Heart left ventricle (tissue), 16 donors: ENCODE measurements at places on chromosomes 1 and 21. TPM values are rescaled to one million over a fixed set of nuclear protein-coding genes. Genes with fewer than 3 reads are reported as not detected.

GRCh38 chr1:91374086-91374485 lies 30.6 kb downstream of the HFM1 start:
- no peak for DNase-seq

- no peak for DNase-seq
Observed at GRCh38 chr1:158952416-158952815, 21.1 kb downstream of the PYHIN1 start.

GRCh38 chr21:36105327-36105842 lies 29.5 kb upstream of the CBR3 start:
- DNase-seq = no peak

- no peak for DNase-seq
Observed at GRCh38 chr1:235763962-235764361, 102.7 kb downstream of the LYST start.

DNA sequence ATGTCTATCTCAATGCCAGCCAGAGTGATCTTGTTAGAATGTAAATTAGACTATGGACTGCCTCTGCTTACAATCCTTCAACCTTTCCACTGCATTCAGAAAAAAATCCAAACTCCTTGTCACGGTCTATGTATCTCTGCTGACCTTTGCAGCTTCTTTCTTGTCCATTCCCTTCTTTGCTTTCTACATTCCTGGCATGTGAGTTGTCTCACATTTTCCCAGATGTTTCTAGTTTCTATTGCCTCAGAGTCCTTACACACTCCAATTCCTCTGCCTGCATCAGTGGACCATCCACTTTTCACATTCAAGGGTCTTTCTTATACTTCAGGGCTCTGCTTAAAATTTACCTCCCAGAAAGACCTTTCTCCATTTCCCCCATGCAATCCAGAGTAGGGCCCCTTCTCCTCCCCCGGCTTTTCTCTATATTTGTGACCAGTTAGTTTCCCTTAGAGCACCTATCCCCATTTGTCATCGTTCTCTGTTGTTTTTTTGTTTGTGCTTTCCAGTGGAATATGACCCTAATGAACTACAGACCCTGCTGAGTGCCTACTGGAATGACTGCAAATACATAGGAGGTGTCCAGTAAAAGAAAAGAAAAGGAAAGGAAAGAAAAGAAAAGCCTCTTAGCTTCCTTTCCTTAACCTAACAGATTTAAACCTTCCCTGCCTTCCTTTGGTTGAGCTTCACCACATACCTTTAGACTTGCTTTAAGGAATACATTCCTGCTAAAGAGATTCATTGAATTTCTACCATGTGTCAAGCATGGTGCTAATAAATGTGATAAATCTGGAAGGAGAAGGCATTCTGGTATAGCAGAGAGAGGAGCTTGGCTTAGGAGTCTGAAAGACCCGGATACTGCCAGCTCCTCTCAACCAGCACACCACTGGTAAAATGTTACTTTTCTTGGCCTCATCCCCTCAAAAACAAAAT lies 102.0 kb downstream of the DIRAS3 start:
- no peak for DNase-seq

DNA sequence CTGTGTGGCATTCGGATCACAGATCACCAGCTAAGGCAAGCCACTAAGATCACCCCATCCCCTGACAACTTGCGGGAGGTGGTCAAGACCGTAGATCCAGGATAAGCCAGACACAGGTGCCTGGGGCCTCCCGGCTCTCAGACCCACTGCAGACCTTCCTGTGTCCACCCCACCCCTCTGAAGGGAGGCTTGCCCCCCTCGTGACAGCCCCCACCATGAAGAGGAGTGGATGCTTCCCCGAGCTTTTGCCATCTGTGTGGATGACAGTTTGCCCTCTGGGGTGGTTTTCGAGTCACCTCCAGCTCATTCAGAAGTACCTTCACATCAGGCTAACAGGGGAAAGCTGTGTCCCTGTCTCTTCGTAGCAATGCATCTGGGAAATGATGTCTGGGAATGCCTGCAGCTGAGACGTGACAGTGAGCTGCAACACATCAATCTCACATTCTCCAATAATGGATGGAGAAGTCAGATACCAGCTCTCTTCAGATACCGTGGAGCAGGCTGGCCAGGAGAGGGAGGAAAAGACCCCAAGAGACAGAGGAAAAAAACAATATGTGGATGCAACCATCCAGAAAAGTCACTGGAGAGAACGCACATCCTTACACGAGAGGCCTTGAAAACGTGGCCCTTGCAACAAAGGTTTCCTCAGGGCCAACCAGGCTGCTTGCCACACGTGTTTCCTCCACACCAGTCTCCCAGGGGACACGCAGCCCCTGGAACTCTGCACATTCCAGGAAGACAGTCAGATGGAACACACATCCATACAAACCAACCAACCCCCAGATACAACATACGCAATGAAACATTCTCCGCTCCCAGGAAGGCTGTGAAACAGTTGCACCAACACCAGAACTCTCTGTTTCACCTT lies 20.4 kb upstream of the FHAD1 start:
- no peak for DNase-seq

GRCh38 chr1:3714284-3714741 lies 37.9 kb upstream of the CCDC27 start:
- DNase-seq = no peak

GRCh38 chr21:15604413-15604812 lies 125.4 kb upstream of the USP25 start:
- no peak for DNase-seq

DNA sequence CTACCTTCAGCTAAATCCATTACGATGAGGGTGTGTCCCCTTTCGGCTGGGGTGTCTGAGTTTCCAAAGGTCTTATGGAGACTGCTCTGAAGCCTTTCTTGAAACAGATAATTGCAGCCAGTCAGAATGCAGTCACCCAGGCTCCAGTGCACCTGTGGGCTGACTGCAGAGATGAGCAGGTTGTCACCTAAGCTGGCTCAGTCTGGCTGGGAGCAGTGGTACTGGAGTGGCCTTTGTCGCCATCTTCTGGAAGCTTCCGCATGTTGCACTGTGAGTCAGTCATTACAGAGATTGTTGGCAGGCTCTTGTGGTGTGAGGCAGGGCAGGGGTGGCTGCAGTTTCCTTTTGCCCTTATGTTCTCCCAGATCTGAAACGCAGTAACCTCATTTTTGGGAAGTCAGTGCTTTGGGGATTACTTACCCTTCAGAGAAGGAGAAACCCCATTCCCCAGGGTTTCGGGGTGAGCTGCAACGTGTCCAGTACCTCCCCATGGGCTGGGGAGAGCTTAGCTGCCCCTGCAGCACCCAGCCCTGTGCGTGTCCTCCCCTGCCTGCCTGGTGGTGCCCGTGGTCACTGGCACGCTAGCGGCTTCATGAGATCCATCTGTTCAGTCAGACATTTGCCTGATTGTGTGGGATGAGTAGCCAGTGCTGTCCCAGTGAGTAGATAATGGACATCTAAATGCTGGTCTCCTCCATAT lies 48.0 kb downstream of the SMYD2 start:
- DNase-seq = peak; percentile 82

The SPATC1L gene
- 4.9 TPM for total RNA-seq

The CDA gene
- total RNA-seq = 0.63 TPM

The PLA2G2F gene
- not detected for total RNA-seq

The RAB3GAP2 gene
- 24.7 TPM for total RNA-seq

The FAM131C gene
- total RNA-seq = 3.6 TPM
